ENCODE measurements at places on chromosomes 6 and 20.

GRCh38 chr6:55958790-55959189 is 83.4 kb upstream of the BMP5 start:
- no peak for DNase-seq

DNA sequence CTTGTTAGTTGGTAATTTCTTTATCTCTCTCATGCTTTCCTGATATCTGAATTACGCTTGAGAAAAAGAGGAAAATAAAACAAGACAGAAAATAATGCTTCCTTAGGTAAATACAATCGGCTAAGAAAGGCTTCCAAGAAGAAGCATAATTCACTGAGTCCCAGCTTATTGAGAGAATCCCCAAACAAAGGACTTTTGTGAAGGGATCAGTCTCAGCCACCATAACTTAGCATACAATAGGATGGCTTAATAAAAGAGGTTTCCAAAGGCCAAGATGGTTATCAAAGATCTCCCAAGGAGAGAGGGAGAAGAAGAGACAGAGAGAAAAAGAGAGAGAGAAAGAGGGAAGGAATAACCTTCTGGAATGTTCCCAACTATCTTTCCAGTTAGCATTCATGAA is 46.0 kb upstream of the SALL4 start:
- no peak for DNase-seq

DNA sequence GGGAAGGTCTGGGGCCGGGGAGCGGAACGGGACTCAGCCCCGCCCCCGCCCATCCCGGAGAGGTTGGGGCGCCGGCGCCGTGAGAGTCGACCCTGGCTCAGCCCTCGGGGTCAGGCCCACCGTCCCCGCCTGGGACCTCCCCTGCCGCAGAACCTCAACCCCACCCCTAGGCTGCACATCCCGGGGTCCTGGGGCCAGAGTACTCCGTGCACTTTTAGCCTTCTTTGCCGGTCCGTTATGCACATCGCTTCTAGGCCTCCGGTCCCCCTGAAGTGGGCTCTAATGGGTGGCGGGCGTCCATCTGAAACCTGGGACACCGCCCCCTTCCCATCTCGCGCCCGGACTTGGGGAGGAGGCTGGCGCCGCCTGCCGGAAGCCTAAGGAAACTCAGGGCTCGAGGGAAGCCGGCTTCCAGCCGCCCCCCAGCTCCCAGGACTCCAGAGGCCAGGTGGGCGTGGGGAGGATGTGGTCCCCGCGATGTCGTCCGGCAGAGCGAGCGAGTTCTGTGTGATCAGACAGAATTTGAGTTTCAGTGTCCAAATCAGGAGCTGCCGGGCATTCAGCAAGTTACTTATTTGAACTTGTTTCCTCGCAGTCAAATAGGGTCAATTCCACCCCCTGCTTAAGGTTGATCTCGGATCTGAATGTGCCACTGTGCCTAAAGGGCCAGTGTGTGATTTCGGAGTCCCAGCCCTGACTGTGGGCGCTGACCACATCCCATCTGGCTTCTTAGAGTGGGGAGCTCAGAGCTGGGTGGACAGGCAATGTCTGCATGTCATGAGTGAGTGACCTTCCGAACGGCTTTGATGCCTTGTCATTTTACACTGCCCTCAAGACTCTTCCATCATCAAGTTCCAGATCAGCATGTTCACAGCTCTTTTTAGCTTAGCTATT is 47.6 kb downstream of the CPXM1 start:
- no peak for DNase-seq

- DNase-seq = no peak
These were observed 32.7 kb upstream of the PROKR2 start for GRCh38 chr20:5349448-5349847.

- no peak for DNase-seq
These were observed 25.9 kb downstream of the NUDT3 start for GRCh38 chr6:34366639-34366921.

DNA sequence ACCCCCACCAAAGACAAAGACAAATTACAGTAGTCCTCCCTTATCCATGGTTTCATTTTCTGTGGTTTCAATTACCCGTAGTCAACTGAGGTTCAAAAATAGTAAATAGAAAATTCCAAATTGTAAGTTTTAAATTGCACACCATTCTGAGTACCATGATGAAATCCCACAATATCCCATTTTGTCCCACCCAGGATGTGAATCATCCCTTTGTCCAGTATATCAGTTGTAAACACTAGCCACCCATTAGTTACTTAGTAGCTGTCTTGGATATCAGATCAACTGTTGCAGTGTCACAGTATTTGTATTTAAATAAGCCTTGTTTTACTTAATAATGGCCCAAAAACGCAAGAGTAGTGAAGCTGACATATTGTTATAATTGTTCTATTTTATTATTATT is 364.0 kb upstream of the ARID1B start:
- DNase-seq = no peak

GRCh38 chr20:47487175-47487917 is 14.3 kb upstream of the NCOA3 start:
- peak; percentile 46 for DNase-seq

DNA sequence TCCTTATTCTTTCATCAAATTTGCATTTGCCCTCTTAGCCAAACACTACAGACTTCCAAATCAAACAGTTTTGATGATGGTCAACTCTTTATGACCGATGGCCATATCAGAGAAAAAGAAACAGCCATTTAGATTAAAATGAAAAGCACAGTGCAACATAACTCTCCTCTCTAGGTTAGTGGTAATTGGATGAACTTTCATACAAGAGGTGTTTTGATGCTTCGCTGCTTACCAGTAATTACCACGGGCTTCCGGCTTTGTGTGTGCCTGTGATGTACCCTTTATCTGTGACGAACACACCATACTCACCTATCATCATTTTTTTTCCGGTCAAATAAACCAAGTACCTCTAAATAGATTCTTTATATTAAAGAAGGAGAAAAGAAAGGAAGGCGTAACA is 181.8 kb downstream of the FOXA2 start:
- no peak for DNase-seq

GRCh38 chr6:146857980-146858347 is 259.2 kb downstream of the ADGB start:
- DNase-seq = no peak

DNA sequence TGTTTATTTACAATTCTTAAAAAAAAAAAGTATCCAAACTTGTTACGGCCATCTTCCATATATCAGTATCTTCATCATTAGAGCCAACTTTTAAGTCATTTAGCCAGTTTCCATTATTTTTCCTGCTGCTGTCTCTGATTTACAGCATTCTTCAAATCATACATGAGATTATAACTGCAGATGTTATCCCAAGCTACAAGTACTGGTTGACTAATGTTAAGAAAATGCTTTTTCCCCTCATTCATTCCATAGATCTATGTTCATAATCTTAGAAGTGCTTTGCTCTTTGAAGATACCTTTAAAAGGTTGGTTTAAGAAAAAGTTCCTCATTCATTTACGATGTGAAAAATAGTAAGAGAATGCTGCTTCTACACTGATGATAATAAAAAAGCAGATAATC is 158.7 kb downstream of the RNGTT start:
- DNase-seq = no peak

GRCh38 chr20:31831771-31832306 is 12.7 kb downstream of the MYLK2 start:
- DNase-seq = no peak

GRCh38 chr20:62943396-62943795 is 5.4 kb downstream of the GID8 start:
- DNase-seq = no peak

- no peak for DNase-seq
These were observed 120.9 kb downstream of the GRM1 start for GRCh38 chr6:146149770-146150169.

DNA sequence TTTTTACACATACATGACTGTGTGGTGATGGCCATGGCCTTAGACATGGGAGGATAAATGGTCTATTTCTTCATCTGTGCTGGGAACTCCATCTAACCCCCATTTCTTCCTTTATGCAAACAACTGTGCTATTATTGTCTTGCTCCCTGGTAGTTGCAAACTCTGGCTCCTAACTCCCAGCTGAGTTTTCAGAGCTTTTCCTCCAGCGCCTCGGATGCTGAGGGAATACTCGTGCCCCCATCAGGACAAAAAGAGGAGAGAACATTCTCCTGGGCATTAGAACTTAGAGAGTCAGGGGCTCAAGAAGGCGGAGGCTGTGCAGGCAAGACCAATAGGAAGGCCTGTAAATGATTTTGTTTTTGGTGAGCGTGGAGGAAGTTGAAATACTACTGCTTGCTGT is 2.1 kb downstream of the DAAM2 start:
- no peak for DNase-seq

- DNase-seq = no peak
These were observed 406.4 kb upstream of the PLCB4 start for GRCh38 chr20:8662433-8662954.

DNA sequence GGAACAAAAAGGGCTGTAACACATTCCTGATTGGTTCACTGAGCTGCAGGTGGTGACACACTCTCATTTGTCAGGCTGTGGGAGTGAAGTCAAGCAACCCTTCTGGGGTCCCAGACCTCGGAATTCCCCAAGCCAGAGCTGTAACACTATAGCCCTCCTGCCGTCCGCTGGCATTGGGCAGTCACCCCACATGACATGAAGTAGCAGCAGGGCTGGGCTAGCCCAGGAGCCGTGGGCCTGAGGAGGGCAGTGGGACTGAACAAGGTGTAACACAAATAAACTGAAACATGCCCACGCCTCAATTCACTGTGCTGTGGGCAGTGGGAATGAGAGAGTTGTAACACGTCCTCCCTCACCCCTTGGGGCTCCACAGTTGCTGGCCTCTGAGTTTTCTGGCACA is 689.1 kb upstream of the EYS start:
- no peak for DNase-seq

- no peak for DNase-seq
These were observed 98.2 kb downstream of the BCAS1 start for GRCh38 chr20:53972179-53972578.

DNA sequence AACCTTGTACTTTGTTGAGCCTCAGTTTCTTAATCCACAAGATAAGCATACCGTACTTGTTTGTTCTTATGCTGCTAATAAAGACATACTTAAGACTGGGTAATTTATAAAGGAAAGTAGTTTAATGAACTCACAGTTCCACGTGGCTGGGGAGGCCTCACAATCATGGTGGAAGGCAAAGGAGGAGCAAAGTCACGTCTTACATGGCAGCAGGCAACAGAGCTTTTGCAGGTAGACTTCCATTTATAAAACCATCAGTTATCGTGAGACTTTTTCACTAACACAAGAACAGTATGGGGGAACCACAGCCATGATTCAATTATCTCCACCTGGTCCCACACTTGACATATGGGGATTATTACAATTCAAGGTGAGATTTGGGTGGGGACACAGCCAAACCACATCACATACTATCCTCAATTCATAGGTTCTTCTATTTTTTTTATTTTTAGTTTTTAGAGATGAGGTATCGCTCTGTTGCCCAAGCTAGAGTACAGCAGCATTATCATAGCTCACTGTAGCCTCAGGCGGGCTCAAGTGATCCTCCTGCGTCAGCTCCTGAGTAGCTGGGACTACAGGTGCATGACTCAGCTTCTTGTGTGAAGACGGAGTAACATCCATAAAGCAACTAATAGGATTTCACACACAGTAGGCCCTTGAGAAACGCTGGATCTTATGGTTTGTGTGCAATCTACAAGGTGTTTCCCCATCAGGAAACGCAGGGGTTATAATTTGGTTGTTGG is 76.7 kb upstream of the IYD start:
- DNase-seq = no peak

DNA sequence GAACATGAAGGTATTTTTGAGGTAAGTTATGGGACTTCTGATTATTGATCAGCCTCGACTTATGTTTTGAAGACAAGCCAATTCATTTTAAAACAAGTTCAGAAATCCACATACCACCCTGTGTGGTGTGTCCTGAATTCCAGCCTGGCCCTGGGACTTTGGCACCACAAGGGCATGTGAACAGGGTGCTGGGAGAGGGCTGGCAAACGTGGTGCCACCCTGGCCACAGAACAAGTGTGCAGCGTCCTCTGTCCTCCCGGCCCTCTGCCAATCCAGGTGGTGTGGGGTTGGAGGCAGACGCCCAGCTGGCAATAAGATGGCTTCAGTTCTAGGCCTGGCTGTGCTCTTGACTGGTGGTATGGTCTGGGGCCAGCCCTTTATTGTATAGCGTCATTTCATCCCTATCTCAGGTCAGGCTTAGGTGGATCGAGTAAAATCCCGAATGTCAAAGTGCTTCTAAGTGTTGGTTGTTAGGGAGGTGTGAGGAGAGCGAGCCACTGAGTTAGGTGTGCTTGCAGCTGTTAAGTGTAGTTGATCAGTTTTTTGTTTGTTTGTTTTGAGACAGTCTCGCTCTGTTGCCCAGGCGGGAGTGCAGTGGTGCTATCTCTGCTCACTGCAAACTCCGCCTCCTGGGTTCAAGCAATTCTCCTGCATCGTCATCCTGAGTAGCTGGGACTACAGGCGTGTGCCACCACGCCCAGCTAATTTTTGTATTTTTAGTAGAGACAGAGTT is 84.2 kb downstream of the RNF144B start:
- no peak for DNase-seq

- no peak for DNase-seq
These were observed 65.5 kb downstream of the PTPRT start for GRCh38 chr20:43124241-43124640.

- no peak for DNase-seq
These were observed 34.6 kb downstream of the STK35 start for GRCh38 chr20:2136275-2136674.

DNA sequence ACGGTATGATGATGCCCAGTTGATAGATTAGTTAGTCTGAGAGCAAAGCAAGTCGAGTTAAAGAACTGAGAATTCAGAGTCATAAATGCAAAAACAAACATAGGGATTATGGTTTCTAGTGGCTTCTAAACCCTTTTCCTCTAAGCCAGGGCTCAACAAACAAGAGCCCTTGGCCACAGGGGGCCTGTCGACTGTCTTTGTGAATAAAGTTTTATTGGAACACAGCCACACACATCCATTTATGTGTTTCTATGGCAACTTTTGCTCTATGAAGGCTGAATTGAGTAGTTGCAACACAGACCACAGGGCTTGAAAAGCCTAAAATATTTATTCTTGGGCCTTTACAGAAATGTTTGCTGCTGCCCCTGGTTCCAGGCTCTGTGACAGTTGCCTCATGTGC is 76.2 kb downstream of the SLC24A3 start:
- no peak for DNase-seq
